ENCODE measurements at places on chromosomes 5 and 9.

DNA sequence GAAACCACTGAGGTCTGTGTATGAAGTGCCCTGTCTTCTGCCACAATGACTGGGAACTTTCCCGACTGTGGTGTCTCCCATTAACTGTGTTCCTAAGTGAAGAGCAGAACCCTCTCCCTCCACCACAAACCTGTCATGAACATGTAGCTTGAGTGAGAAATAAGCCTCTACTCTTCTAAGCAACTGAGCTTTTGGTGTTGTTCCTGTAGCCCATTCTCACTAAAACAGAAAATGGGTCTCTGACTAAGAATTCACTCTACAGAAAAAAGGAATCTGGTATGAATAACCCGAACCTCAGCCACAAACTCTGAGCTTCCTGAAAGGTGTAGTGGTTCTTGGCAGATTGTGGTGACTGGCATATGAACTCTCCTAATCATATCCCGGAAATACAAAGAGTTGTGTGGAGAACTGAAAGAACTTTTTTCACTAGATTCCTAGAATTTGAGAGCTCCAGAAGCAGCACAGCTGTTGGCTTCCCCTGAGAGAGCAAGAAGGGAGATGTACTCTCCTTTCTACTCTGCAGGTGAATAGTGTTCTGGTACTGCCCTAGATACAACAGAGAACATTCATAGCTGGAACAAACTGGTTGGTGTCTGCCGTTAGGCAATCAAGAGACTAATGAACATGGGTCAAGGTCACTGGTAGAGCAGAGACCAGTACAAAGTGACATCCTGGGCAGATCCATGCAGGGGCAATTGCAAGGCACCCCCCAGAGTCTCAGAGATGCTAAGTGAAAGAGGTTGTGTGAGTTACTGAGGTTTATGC, 283.8 kb downstream of the PDE4D start:
- no peak for DNase-seq

- no peak for DNase-seq
Observed at GRCh38 chr5:170070556-170071412, 34.9 kb upstream of the FOXI1 start.

DNA sequence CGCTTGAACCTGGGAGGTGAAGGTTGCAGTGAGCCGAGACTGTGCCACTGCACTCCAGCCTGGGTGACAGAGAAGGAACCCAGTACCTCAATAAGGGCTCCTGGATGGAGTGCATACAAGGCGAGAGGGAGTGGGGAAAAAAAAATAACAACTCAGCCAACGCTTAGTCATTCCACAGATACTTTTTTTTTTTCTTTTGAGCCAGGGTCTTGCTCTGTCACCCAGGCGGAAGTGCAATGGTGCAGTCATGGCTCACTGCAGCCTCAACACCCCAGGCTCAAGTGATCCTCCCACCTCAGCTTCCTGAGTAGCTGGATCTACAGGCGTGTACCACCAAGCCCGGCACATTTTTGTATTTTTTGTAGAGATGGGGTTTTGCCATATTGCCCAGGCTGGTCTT, 59.5 kb upstream of the GGTA1 start:
- DNase-seq, result peak; percentile 68

- no peak for DNase-seq
Observed at GRCh38 chr5:20287640-20288039, 299.6 kb upstream of the CDH18 start.

DNA sequence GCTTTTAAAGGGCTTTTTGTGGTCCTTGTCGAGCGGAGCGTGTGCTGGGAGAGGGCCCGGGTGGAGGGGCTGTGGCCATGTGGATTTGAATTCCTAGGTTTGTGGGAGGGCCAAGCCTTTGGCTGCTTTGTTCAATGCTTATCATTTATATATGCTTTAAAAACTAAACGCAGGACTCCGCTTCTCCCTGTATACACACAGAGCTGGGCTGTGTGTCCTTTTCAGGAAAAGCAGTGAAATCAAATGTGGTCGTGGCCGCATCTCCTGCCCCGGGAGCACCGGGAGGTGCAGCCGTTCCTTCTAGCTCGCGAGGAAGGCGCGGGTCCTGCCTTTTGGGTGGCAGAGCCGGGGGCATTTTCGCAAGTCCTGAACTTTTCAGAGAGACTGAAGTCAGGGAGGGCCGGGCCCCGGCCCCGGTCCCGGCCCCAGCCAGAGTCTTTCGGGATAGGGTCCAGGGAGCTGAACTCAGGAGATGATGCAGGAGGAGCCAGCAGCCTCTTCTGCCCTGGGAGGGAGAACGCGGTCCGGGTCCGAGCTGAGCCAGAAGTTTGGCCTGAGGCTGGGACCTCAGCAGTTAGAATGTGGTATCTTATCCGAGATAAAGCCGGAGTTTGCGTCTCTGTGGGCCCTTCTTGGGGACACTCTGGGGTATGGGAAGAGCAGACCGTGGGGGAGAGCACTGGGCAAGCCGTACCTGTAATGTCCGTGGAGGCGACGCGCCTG, 158.8 kb downstream of the C9orf152 start:
- no peak for DNase-seq
